ENCODE measurements at places on chromosomes 7 and 10.
A peak's percentile ranks its signal among the peaks of the same experiment; 100 is the strongest.

DNA sequence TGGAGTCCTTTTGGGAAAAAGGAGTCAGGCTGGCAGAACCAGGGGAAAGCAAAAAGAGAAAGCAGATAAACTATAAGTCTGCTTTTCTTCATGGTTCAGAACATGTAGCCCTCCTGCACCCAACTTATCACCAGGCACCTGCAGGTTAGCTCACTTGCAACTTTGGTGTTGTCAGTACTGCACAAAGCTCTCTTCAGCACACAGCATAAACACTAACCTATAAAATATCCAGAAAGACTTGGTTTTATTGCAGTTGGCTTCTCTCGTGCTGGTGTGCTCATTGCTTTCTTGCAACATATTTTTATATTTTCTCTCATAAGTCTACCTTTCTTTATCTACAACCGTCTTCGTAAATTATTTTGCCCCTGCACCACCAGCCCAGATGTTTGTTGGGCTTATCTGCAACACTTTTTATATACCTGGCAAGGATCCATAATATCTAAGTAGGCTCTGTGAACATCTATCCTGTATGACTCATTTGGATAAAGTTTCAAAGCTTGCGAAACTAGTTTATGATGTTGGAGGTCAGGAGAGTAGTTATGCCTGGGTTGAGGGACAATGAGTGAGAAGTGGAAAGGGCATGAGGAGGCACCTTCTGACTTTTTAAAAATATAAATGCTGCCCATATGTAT lies 164.6 kb downstream of the ANKRD30A start:
- no peak for DNase-seq

- DNase-seq: peak; percentile 11
These were observed 180.0 kb downstream of the BTAF1 start for GRCh38 chr10:92103376-92104090.

DNA sequence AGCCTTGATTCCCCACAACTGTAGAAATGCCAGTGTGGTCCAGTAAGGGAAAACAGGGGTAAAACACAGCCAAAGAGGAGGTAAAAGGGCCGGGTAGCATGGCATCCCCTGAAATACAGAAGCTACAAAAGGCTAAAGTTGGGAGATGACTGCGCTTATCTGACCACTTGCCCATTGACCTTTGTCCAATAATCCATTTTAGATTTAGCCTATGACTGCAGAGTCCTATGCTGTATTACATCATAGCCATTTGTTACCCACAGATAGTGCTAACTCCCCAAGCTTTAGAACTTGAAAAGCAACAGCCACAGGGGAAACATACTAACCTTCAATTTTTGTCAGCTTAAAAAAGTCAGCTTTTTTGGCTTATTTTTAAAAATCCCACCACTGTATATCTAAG lies 26.2 kb downstream of the MTPN start:
- DNase-seq: no peak

DNA sequence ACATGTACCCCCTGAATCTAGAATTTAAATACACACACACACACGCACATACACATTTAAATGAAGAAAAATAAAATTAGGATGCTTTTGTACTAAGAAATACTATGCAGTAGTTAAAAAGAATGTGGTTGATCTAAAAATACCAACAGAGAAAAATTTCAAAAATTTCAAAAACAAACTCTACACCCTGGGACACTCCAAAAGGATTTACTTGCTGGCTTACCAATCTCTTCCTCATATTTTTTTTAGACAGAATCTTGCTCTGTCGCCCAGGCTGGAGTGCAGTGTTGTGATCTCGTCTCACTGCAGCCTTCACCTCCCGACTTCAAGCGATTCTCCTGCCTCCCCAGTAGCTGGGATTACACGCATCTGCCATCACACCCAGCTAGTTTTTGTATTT lies 80.9 kb downstream of the HIP1 start:
- DNase-seq: peak; percentile 20

- DNase-seq: no peak
These were observed 95.8 kb downstream of the MYO3A start for GRCh38 chr10:26029858-26030257.

DNA sequence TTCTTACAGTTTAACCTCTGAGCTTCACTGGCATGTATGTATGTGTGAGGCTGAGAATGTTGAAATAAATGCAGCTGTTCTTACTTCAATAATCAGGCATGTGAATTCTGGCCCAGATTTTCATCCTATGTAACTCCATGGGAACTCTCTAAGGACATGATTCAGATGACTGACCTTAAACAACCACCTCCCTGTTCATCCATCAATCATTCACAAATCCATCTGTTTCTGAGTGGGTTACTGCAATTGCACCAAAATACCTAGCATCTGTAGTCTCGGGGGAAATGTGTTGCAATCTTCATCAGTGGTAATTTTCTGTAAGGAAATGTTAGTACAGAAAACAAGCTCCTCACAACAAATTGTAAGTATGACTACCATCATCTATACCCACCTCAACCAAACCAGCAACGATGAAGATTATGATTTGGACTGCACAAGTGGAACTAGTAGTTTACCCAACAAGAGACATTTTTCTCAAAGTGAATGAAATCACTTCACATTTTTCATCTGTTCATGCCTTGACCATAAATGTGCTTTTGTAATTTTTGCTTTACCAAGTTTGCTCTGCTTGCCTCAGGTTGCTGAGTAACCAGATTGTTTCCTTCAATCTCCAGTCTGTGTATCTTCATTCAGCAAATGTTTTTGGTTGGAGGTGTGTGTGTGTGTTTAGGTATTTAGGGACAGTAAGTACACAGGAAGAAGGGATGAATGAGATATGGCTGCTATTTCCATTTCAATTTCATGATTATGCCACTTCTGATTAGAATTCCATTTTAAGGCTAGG lies 65.7 kb upstream of the FZD8 start:
- no peak for DNase-seq

DNA sequence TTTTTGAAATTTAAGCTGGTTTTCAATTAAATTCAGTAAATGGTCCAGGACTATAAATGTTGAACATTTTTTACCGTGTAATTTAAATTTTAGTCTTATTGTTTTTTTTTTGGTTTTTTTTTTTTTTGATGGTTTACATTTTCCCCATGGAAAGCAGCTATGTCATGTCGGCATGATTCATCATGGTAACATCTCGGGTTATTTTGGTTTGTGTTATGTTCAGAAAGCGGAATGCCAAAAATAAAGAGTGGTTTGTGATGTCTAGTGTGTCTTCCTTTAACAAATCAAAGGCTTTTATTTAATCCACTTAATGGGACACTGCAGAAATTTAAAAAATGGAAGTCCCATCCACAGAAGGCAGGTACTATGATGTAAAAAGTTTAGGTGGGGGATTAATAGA lies 58.5 kb downstream of the TRUB1 start:
- peak; percentile 65 for DNase-seq

DNA sequence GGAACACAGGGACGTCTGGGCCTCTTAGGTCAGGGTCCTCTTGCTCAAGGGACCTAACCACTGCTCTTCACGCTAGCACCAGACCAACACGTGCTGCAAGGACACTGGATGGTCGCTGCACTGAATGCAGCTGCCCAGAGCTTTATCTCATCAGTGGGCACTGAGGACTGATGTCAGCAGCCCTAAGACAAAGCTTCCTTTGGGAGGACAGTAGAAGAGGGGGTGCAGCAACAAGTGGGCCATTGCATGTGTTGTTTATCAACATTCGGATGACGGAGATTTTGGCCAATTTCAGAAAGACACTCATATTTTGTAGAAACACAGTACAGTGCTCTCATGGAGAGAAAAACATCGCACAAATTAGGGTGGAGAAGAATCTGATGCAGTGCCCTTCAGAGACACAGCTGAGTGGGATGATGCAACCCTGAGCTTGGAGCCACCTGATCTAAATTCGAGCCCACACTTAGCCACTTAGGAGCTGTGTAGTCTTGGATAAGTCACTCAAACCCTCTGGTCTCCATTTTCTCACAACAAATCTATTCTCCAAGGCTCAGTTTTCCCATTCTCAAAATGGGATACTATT lies 1.7 kb downstream of the OPALIN start:
- DNase-seq: no peak

GRCh38 chr7:232410-233248 lies 40.3 kb downstream of the FAM20C start:
- peak; percentile 69 for DNase-seq

All from EL (cell line).